ENCODE measurements at places on chromosomes 1 and 21.

- no peak for DNase-seq
Measured at GRCh38 chr1:225908013-225908640, 15.9 kb downstream of the PYCR2 start.

GRCh38 chr21:44085491-44086321 is 21.5 kb upstream of the PWP2 start:
- DNase-seq = peak; percentile 32

- DNase-seq = no peak
Measured at GRCh38 chr1:177566495-177566894, 395.7 kb downstream of the BRINP2 start.

- DNase-seq = no peak
Measured at GRCh38 chr1:102833151-102833550, 275.2 kb downstream of the COL11A1 start.

GRCh38 chr1:237227476-237227875 is 185.5 kb downstream of the RYR2 start:
- no peak for DNase-seq

DNA sequence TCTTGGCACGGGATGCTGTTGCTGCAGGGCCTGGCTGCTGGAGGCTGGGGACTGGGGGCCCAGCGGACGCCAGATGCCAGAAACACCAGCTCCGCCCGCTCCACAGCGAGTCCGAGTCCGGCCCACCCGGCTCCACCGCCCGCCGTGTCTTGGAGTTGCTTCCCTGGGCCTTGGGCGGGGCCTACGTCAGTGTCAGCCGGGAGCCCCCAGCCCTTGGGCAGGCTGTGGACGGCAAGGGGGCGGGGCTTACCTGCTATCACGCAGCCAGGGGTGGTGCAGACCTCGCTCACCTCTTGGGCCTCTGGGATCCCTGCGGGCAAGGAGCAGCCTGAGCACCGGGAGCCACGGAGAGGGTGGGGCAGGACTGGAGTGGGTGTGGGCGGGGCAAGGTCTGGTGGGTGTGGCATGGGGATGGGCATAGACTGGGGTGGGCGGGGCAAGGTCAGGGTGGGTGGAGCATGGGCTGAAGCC is 21.8 kb downstream of the MMEL1 start:
- peak; percentile 75 for DNase-seq

- DNase-seq = no peak
Measured at GRCh38 chr1:40745176-40745575, 38.4 kb upstream of the KCNQ4 start.

- no peak for DNase-seq
Measured at GRCh38 chr1:184768467-184768866, 13.8 kb upstream of the EDEM3 start.

- DNase-seq = no peak
Measured at GRCh38 chr21:28437061-28437460, 555.6 kb downstream of the LTN1 start.

DNA sequence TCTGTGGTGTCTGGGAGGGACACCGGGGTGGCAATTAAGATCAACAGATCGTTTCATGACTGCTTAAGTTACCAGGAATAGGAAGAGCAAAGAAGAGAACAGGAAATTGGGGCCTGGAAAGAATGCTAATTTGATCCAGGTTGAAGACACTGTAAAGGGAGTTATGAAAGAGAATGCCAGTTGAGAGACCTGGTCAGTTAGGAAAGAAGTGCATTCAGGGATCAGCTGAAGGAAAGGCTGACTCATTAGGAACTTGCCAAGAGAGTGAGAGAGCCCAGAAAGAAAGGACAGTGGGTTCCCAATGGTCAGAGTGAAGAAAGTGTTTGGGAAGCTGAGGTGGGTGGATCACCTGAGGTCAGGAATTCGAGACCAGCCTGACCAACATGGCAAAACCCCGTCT is 119.6 kb downstream of the UBE2U start:
- no peak for DNase-seq

GRCh38 chr1:1976031-1976430 is 27.6 kb downstream of the CFAP74 start:
- DNase-seq = no peak

- no peak for DNase-seq
Measured at GRCh38 chr1:226653311-226653921, 85.7 kb downstream of the ITPKB start.

DNA sequence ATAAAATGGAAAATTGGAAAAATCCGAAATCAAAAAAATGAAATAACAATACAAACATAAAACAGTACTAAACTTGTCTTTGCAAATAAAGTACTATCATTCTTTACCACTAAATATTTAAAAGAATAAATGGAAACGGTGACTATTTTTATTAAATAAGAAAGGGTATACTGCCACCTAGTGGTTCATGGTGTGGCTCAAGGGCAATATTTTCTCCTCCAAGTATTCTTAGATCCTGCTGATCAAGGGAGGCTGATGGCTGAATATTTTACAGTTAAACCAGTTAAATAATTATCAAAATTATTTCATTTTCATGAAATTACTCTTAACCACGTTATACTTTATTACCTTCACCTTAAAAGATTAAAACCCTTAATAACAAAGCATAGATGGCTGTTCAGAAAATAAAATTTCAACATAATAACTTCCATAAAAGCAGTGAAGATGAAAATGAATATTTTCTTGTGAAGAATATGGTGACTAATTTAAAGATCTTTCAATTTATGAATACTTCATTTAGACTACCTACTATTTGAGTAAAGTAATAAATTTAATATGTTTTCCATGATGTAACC is 1793.9 kb downstream of the NCAM2 start:
- no peak for DNase-seq

GRCh38 chr1:101357444-101357986 is 120.7 kb downstream of the S1PR1 start:
- peak; percentile 88 for DNase-seq

DNA sequence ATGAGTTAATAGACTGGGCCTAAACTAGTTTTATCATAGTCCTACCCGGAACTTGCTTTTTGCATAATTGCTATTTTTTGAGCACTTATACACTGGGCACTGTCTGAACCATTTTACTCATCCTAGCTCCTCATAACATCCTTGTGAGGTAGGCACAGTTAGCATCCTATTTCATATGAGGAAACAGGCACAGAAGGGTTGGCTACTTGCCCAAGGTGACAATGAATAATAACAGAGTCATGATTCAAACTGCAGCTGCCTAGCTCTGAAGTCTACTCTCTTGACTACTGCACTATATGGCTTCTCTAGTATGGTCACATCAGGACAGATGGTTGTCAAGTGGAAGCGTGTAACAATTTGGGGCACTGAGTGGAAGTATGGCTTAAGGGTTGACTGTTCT is 18.2 kb upstream of the RC3H1 start:
- no peak for DNase-seq

- no peak for DNase-seq
Measured at GRCh38 chr1:21267191-21268077, 22.8 kb downstream of the ECE1 start.

DNA sequence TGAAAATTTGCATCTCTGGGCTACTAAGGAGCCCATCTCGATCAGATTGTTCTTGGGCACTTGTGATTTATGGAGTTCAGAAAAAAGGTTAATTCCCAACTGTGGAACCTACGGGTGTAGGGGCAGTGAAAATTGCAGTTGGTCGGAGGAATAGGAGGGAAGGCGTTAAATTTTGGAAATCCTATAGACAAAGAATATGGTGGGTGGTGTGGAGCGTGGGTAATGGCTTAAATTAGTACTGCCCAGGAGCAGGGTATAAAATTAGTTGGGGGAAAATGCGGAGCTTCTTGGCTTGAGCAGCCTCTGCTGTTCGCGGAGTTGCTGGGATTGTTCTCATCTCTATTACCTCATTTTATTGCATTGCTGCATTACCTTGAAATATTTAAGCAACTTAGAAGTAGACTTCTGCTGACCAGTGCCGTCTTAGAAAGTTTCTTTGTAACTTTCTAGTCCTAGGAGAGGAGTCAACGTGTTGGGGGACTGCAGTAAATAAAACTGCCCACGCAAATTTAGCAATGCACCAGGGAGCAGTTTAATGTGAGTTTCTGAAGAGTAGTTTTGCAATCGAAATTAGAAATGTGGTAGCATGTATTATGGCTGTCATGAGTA is 514 bp downstream of the S1PR1 start:
- DNase-seq = no peak

DNA sequence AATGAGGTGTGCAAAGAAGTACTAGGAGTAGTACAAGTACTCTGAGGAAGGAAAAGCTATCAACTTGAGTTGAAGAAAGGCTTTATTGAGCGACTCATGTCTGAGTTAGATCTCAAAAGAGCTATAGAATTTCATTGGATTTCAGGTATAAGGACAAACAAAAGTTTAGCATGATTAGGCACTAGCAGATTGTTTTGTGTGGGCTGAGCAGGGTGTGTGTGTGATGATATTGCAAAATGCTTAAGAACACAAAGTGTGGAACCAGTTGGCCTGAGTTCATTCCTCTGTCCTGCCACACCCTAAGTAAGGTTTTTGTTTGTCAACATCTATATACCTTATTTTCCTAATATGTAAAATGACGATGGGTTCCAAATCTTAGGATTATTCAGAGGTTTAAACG is 158.9 kb downstream of the KCNK2 start:
- DNase-seq = no peak

DNA sequence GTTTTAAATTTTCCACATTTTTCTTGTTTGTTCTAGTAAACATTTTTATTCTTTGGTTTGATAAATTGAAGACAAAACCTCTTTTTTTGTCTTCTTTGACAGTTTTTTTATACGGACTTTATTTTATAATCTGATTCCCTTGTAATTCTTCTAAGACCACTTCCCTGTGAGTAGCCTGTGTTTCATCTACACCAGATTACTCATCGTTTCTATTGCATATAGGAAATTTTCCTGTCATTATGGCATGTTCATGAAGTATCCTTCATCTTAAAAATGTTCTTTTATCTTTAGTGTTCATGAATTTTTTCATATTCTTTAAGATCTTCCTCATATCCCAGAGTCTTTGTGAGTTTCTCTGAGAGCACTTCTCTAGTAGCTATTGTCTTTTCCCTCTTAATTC is 109.8 kb downstream of the USP25 start:
- no peak for DNase-seq

GRCh38 chr1:82226186-82226505 is 425.4 kb downstream of the ADGRL2 start:
- no peak for DNase-seq

GRCh38 chr1:179053486-179053885 is 27.8 kb downstream of the FAM20B start:
- DNase-seq = no peak

Data from kidney (tissue), 22 donors.